ENCODE measurements at places on chromosomes 1 and 21.

DNA sequence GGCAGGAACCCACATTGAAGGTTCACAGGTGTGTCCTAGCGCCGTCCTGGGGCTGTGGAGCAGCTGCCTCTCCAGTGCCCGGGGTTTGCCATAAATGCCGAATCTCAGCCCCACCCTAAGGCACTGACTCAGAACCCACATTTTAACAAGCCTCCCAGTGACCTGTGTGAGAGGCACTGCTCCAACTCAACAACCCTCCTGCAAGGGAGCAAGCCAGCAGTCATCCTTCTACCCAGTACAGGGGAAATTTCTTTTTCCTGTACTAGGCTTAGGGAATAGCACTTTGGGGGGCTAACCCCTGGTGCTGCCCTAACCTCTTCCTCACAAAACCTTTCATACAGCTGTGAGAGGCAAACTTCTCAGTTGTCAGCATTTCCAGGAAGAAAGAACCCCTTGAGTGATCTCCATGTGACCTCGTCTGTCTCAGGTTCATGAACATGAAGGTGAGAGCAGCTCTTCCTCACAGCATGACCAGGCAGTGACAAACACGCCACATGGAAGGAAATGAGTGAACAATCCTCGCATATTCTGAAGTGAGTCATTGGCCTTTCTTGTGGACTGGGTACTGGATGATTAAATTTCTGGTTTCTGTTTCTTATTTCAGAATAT lies 11.4 kb upstream of the BCAR3 start:
- DNase-seq: peak; percentile 65

DNA sequence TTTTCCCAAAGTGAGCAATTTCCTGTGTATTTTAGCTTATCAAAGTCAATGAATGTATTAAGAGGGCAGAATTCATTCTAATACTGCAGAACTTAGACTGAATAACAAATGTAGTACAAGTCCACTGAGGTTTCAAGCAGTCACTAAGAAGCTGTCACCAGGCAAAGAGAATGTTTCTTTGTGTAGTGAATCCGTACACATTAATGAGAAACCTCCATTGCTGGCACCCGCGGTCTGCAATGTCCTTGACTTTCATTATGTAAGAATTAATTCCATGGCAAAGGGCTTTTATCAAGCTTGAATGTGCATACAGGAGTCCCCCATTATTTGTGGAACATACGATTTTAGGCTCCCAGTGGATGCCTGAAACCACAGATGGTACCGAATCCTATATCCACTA lies 719.5 kb upstream of the TMPRSS15 start:
- no peak for DNase-seq

- no peak for DNase-seq
Observed at GRCh38 chr1:41226815-41227434, 15.2 kb downstream of the SCMH1 start.

DNA sequence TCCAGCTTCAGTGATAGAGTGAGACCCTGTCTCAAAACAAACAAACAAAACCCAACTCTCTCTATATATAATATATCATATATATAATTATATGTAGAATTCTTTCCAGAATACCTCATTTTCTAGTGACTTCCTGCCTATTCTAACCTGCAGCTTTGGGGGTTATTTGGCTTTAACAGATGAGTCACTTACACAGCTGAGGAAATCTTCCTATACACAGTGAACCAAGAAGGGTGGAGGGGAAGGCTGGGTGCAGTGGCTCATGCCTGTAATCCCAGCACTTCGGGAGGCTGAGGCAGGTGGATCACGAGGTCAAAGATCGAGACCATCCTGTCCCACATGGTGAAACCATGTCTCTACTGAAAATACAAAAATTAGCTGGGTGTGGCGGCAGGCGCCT lies 9.2 kb downstream of the RAB29 start:
- DNase-seq: no peak

GRCh38 chr1:248590055-248590454 lies 7.4 kb downstream of the OR2T10 start:
- DNase-seq: no peak

DNA sequence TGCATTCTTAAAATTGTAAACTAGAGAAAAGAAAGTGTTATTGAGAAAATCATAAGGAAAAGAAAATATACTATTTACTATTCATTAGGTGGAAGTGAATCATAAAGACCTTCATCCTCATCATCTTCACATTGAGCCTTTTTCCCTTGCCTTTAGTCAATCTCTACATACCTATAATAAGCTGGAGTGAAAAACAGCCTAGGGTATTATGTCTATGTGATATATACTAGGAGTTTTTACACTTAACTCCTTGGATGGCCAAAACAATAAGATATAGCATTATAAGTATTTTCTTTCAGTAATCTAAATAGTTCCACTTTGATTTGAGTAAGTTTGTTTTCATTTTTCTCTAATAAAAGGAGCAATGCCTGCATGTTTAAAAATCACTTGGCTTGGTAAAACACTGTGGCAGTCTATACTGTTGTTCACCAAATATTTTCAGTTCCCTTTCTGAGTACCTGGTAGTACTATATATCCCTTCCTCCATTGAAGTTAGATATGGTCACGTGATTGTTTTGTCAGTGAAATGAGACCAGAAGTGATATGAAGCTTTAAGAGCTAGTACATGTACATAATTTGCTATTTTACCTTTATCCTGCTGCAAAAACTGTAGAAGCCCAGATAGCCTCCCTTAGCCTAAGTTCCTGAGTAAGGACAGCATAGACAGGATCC lies 78.3 kb downstream of the CLEC20A start:
- DNase-seq: no peak

GRCh38 chr21:24045775-24046215 lies 1561.5 kb downstream of the MRPL39 start:
- DNase-seq: no peak

GRCh38 chr1:51628715-51629590 lies 12.1 kb downstream of the OSBPL9 start:
- DNase-seq: no peak

- DNase-seq: no peak
Observed at GRCh38 chr1:40820911-40821693, 37.5 kb downstream of the KCNQ4 start.

DNA sequence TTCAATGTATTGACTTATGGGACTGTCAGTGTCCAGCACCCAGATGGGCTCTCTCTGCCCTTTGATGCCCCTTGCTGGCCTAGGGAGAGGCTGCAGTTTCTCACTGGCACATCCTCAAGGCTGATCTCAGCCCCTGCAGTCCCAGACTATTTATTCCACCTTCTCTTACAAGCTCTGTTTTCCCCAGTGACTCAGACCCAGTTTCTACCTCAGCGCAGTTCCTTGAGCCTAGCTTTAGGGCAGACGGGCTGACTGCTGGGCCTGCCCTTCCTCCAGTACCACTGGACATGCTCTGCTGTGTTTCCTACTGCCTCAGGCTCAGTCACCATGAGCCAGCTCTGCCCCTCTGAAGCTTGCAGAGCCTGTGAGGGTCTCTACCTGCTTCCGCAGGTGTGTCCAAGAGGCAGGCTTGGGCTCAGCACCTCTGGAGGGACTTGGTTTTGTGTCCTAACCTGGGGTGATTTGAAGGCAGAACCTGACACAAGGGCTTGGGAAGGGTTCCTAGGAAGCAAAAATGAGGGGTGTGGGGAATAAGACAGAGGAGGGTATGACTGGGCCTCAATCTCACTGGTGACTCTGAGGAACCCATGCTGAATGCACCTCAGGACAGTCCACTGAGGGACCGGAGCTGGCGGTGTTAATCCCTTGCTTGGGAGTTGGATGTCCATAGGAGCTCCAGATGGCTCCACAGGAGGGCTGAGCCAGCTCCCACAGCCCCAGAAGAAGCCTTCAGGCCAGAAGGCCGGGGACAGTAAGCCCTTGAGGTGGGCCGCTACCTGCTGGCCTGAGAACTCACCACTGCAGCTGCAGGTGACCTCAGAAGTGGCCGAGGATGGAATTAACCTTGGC lies 689.9 kb downstream of the MATN1 start:
- no peak for DNase-seq

DNA sequence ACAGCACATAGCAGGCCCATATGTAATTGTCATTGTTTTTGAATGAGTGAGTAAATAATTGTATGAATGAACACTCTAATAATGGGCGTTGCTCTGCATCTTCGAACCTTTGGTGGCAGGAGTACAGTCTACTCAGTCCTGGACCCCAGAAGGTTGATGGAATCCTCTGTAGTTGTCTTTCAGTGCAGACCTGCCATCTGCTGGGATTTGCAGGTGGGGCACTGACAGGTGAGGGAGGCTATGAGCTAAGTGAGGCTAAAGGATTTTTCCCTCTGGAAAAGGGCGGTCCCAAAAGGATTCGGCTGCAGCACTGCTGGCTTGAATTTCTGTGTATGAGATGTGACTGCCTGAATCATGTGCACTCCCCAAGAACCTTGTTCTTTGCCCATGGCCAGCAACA lies 53.4 kb downstream of the PLXNA2 start:
- DNase-seq: no peak

GRCh38 chr1:53638360-53639035 lies 100.5 kb downstream of the GLIS1 start:
- no peak for DNase-seq

DNA sequence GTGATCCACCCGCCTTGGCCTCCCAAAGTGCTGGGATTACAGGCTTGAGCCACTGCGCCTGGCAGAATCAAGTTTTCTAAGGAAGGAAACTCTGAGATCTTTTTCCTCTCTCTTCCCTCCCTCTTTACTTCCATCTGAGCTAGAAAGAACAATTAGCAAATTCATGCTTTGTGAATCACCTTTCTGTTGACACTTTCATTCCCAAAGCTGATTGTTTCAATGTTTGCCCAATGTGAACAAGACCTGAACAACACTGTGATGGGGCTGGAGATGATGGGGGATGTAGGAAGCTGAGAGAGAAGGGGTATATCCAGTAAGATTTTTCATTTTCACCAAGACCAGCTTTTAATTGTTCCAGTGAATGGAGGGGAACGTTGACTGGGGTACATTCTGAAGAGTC lies 5.7 kb upstream of the TENT5B start:
- DNase-seq: no peak

- peak; percentile 39 for DNase-seq
Observed at GRCh38 chr1:8764293-8764937, 53.0 kb downstream of the RERE start.

- DNase-seq: no peak
Observed at GRCh38 chr1:44514673-44515072, 109.6 kb downstream of the RNF220 start.

- DNase-seq: peak; percentile 2
Observed at GRCh38 chr1:74812180-74812541, 79.2 kb downstream of the TYW3 start.

- DNase-seq: no peak
Observed at GRCh38 chr1:24179251-24179840, 7.7 kb downstream of the IFNLR1 start.

DNA sequence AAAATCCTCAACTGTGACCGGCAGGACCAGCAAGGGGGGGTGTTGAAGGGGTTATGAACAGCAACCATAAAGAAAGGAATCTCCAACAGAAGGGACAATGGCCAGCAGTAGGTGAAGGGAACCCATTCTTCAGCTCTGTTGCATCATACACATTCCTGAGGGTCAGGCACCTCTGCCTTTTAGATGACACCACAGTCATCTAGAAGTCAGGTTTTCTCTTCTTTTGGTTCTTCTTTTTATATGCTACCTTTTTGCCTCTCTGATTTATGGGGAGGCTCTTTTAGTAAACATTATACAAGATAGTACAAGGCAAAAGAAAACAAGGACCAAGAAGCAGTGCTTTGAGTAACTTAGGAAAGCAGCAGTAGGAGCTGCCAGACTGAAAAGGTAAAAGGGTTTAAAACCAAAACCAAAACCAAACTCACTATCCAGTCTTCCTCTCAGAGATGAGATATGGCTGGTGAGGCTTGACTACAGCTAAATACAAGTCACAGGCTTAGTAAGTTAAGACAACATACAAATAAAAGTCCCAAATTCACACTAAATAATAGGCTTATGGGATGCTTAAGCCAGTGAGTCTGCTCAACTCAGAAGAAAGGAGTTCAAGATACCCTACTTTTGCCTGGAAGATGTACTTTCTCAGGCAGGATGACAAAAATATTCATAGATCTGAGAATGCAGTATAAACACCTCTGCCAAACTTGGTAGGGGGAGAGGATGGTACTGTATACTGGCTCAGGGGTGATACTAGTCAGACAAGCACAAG lies 4.1 kb downstream of the TEX38 start:
- peak; percentile 38 for DNase-seq

DNA sequence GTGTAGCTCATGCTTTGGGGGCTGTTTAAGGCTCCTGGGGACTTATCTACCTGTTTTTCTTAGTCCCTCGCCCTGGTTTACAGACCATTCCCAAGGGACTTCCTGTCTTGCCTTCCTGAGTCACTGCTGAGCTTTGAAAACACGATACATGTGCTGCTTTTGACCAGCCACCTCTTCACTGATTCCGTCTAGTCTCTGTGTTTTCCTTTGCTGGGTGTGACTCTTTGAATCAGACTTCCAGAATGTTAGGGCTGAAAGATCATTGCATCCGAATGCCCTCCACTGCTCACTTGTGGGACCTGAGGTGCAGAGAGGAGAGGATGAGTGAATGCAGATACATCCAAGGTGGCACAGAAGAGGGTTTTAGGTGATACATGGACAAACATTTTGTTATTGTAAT lies 35.4 kb upstream of the CITED4 start:
- DNase-seq: no peak

GRCh38 chr1:63773815-63774616 lies at the start of gene ROR1:
TSS of gene ROR1 (plus strand) at chr1:63774017.
- peak; percentile 73 for DNase-seq

DNA sequence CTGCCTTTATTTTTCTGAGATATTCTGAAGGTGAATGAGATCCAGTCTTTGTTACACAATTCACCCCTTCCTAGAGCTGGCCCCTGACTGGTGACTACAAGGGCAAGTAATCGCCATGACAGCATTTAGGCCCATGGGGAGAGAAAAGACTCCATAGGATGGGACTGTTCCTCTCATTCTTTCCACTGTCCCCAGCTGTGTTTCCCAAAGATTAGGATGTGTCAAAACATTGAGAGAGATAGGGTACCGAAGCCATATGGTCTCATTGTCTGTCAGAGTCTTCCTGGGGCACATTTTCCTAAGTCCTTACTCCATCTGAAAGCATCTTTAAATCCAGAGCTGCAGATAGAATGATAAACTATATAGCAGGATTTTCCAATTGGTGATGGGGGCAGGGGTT lies 423.5 kb downstream of the OMA1 start:
- no peak for DNase-seq

DNA sequence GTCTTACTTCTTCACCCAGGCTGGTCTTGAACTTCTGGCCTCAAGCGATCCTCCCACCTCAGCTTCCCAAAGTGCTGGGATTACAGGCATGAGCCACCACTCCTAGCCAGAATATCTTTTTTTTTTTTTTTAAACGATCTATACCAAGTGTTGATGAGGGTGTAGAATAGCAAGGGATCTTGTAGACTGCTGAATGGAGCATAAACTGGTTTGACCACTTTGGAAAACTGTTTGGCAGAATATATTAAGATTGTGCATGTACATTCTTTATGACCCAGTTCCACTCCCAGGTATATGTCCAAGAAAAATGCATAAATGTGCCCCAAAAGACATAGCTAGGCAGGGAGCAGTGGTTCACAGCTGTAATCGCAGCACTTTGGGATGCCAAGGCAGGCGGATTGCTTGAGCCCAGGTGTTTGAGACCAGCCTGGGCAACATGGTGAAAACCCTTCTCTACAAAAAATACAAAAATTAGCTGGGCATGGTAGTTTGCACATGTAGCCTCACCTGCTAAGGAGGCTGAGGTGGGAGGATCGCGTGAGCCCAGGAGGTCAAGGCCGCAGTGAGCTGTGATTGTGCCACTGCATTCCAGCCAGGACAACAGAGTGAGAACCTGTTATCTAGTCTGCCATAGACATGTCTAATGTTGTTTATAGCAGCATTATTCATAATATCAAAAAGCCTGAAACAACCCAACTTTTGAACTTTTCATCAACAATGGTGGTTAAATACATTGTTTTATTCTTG lies 184.0 kb downstream of the VPS13D start:
- DNase-seq: no peak
